Left cardiac atrium (tissue), 4 donors: ENCODE measurements at places on chromosomes 6 and 20.

DNA sequence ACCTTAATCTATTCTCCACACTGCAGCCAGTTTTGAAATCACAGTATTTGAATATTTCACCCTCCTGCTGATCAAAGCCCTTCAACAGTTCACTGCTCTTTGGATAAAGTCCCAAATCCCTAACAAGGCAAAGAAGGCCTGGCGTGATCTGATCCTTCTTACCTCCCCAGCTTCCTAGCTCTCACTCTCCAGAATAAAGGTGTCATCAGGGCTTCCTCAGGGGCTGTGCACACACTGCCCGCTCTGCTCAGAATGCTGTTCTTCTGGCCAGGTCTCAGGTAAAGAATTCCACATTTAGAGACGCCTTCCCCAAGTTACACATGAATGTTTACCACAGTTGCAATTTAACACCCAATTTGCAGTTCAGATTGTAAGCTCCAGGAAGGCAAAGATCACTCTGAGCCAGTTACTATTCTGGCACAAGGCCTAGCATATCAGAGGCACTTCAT lies 58.9 kb upstream of the MCM9 start:
- DNase-seq, result no peak

GRCh38 chr6:9292975-9293374 lies 857.6 kb upstream of the SLC35B3 start:
- no peak for DNase-seq

- no peak for DNase-seq
Measured at GRCh38 chr6:10351791-10352190, 63.1 kb downstream of the TFAP2A start.

DNA sequence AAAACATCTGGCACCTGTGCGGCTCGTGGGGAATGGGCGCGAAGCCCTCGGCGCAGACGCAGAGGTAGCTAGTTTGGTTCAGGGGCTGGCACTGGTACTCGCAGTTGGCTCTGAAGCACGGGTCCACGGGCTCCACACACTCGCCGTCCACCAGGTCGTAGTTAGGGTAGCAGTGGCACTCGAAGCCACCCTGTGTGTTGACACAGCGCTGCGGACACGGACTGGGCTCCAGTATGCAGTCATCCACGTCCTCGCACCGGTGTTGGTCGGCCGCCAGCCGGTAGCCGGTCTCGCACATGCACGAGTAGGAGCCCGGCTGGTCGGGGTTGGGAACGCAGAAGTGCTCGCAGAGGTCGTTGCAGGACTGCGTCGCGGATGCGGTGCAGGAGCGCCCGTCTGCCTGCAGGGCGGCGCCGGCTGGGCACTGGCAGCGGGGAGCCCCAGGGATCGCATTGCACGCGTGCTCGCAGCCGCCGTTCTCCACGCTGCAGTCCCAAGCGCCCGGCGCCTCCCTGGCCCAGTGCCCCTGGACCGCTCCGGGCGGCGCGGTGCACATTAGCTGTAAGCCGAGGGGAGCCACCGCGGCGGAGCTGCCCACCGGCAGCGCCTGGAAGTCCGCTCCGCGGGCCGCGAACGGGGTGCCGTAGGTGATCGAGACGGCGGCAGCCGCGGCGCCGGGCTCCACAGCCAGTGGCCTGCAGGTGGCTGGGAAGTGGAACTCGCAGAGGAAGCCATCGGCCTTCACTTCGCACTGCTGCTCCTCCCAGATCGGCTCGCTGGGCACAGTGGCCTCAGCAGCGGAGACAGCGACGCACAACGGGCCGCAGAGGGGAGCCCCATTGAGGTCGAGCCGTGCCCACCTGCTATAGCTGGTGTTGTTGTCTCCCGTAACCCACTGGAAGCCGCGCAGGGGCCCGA lies 930 bp downstream of the THBD start:
- DNase-seq, result peak; percentile 70

GRCh38 chr20:63124092-63124781 lies 91.7 kb downstream of the YTHDF1 start:
- peak; percentile 17 for DNase-seq
